A172 (cell line): ENCODE measurements at places on chromosomes 12 and 14. TPM values are rescaled to one million over a fixed set of nuclear protein-coding genes. Genes with fewer than 3 reads are reported as not detected.

Gene MYL2
- 1.1 and 1.4 TPM in 2 replicates for total RNA-seq

Gene PTPRQ
- 0.02 and 0.12 TPM in 2 replicates for total RNA-seq

Gene ART4
- total RNA-seq = not detected in 2 replicates

Gene PTHLH
- total RNA-seq = 0.41 and 3.1 TPM in 2 replicates

Gene GPR84
- total RNA-seq = not detected in 2 replicates
